ENCODE measurements at places on chromosomes 12 and 14.

- DNase-seq = no peak
These were observed 53.1 kb downstream of the TSPAN11 start for GRCh38 chr12:30979371-30980259.

DNA sequence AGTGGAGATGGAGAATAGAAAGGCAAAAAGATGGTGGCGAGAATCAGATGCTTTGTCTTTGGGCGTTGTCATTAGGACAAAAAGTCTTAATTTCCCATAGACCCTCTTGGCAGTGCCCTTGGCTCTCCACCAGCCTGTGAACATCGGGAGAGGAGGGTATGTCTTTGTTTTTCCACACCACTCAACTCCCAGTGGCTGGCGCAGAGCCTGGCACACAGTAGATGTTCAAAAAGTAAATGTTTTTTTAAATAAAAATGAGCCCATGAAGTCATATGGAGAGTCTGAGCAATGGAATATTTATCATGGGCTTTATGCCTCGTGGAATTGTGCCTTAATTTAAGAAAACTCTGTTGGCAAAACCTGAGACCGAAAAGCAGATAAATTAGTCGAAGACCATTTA lies 90.4 kb downstream of the SRGAP1 start:
- DNase-seq = no peak

GRCh38 chr14:68507544-68508081 lies 285.3 kb downstream of the ZFP36L1 start:
- DNase-seq = no peak

DNA sequence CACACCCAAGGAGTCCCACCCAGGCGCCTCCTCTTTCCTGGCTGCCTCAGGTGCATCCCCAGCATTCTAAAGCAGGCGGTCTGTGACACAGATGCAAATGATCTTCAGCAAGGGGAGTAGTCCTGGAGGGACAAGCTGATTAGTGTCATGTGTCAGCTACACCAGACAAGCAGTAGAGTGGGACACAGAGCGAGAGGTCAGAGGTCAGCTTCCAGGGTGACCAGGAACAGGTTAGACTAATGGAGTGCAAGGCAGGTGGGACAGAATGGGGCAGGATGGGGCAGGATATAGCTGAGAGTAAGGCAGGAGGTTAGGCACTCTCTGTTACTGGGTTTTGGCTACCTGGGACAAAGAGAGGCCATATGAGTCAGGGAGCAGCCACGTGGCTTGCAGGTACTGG lies 534.0 kb downstream of the FUT8 start:
- DNase-seq = no peak
